ENCODE measurements at places on chromosomes 2 and 18.

DNA sequence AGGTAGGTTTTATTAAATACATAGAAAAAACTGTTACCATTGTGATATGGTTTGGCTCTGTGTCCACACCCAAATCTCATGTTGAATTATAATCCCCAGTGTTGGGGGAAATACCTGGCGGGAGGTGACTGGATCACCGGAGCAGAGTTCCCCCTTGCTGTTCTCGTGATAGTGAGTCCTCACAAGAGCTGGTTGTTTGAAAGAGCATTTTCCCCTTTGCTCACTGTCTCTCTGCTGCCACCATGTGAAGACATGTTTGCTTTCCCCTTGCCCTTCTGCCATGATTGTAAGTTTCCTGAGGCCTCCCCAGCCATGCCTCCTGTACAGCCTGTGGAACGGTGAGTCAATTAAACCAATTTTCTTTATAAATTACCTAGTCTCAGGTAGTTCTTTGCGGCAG, 352.7 kb upstream of the SLC39A10 start:
- DNase-seq = no peak

- DNase-seq = no peak
These were observed 918.1 kb upstream of the LRATD1 start for GRCh38 chr2:13714466-13714865.

DNA sequence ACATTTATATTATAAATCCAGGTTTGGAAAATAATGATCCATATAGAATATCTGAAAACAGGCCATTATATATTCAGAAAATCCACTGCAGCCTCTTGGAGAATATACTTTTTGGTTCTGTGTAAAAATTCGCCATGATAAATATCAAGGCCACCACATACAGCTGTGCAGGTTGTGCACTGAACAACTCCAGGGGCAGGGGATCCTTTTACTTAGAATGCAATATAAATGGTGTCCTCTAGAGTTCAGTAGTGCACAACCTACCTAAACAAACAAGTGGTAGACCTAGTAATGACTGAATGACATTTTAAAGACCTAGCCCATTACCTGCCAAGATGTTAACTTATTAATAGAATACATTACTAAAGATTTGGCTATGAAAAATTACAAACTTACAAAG, 22.4 kb downstream of the MOGAT1 start:
- DNase-seq = no peak

DNA sequence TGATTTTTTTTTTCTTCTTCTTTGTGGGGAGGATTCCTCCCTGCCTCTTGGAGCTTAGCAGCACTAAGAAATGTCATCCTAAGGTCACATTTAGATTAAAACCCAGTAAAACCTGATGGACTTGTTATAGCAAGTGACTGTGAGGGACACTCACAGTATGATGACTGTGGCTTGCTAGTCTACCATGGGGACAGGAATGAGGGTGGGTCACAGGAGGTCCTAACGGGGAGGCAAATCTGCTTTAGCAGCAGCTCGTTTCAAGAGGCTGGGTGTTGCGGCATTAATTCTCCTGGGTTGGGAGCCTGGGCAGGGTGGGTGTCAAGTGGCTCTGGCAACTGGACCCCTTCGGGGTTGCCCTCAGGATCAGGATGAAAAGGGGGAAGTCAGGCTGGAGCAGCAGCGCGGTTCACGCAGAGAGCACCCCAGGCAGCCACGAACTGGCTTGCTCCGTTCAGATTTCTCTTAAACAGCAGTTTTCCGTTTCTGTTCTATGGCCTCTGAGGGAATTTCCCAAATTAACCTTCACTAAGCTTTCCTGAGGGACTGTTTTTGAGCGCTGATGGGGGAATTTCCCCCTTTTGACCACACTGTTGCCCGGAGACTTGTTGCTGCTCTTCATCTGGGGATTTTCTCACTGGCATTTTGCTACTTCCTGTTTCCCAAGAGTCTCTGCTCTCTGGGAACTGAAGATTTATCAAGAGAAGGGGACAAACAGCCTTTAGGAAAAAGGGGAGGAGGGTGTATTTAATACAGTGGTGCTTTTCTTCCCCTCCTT, 59.8 kb upstream of the PELI1 start:
- DNase-seq = peak; percentile 57

GRCh38 chr2:235037604-235038166, 85.9 kb downstream of the SH3BP4 start:
- no peak for DNase-seq

- no peak for DNase-seq
These were observed 67.9 kb downstream of the POLR1A start for GRCh38 chr2:86037795-86038192.

Data from right forelimb (tissue), 1 donor.